ENCODE measurements at places on chromosomes 13 and 19.
A peak's percentile ranks its signal among the peaks of the same experiment; 100 is the strongest.

DNA sequence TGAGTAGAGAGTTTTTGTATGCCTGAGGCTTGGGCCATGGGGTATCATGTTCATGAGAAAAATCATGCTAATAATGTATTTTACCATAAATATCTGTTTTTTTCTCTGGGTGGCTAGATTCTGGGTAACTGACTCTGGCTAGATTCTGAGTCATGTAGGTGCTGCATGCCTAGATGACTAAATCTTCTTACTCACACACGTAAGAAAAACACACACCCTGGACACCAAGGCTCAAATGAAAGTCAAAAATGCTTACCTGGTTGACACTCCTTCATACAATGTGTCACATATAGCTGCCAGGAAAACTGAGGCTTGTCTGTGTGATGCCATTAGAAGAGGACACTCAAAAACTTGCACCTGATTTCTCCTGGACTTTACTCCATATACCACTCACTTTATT is 597.4 kb upstream of the SLITRK1 start:
- DNase-seq = no peak

GRCh38 chr19:290372-291005 is 714 bp downstream of the PLPP2 start:
- DNase-seq = peak; percentile 34

DNA sequence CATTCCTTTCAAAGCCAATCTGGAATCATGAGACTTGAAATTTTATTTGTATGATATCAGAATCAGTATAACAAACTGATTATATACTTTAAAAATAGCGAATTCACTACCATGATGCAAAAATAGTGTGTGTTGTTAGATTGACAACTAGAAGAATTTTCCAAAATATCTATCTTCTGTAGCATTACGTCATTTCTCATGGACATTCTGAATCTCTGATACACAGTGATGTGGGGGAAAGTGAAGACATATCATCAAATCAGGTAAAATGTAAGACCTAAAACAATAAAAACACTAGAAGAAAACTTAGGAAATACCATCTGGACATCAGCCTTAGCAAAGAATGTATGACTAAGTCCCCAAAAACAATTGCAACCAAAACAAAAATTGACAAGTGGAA is 1292.0 kb upstream of the PCDH9 start:
- DNase-seq = no peak

- no peak for DNase-seq
These were observed 26.3 kb upstream of the SPATA13 start for GRCh38 chr13:24134231-24134630.

GRCh38 chr13:42752731-42753130 is 28.7 kb upstream of the FAM216B start:
- DNase-seq = no peak

DNA sequence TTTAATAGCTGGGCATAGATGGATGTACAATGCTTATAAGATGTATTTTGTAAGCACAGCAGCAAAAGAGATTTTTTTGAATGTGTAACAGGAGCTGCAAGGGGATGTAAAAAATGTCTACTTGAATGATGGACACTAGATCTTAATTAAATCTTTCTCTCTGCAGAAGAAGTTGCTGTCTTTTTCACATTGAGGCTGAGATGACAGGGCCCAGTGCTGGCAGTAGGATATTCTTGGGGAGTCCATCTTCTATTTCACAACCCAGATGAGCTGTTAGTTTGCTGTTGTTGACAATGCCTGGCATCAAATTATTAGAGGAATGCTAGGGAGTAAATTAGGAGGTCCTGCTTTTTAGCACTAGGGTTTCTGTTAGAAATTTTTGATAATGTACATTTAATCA is 698.7 kb downstream of the SLITRK5 start:
- no peak for DNase-seq

DNA sequence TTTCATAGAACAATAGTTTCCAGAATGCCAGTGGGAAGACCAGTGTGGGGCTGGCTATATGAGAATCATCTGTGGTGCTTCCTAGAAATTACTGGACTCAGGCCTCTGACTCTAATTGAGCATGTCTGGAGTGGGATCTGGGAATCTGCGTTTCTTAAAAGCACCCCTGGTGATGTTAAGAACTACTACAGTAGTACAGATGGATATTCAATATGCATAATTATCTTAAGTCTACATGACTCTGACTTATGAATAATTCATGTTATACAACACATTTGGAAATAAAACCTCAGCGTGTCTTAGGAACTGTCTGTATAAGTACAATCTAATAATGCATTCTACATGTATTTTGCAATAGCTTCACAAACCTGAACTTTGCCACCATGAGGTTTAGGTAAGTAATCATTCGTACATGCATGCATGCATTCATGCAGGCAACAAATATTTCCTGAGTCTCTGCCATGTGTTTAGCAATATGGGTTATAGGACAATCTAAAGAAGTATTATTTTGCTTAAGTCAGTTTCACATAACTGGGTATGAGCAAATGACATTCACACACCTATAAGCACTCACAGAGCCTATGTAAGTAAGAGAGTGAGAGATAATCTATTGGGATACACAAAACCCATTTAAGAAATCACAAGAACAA is 62.0 kb downstream of the EPSTI1 start:
- no peak for DNase-seq

GRCh38 chr13:105247830-105248229 is 1287.6 kb downstream of the EFNB2 start:
- DNase-seq = no peak

DNA sequence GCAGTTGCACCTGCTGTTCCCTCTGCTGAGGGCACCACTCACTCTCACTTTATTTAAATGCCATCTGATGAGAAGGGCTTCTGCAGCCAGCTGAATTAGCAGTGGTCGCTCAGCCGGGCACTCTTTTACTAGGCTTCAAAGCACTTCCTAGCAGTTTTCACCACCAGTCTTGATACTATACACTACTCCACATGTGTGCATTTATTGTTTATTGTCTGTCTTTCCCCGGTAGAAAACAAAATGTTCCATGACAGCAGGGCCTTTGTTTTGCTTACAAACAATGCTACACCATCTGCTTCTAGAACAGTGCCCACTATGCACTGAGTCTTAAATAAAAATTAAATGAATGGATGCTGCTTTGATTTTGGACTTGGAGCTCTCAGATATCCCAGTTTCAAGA is 404.9 kb downstream of the FGF14 start:
- no peak for DNase-seq

DNA sequence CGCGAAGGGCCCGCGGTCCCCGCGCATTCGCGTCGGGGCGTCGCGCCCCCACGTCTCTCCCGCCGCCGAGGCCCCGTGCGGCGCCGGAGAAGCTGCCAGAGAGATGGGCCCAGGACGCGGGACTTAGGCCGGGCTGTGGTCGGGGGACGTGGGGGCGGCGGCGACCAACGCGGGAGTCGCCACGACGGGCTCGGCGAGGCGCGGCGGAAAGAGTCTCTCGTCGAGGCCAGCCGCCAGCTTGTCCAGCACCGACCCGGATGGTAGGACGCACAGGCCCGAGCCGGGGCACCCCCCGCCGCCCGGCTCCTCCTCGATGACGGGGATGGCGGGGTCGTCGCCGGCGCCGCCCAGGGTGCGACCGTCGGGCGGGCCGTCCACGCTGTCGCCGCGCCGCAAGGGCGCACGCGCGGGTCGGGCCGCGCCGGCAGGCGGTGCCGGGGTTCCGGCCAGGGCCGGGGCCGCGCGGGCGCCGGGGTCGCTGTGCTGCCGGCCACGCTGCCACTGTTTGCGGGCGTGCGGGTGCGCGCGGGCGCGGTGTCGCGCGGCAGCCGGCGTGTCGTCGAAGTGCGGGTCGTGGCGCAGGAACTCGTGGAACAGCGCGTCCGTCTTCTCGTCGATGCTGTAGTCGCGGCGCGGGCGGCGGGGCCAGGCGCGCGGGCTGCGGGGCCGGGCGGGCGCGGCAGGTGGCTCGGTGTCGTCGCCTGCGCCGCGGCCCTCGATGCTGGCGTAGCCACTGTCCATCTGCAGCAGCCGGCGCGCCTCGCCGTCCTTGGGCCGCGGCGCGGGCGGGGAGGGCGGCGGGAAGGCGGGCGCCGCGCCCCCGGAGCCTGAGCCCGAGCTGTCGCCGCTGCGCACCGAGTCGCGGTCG is 8.5 kb downstream of the CBARP start:
- no peak for DNase-seq

GRCh38 chr13:98845742-98846141 is 93.3 kb upstream of the SLC15A1 start:
- DNase-seq = no peak

GRCh38 chr13:64066711-64067110 is 2651.1 kb upstream of the PCDH20 start:
- DNase-seq = no peak

DNA sequence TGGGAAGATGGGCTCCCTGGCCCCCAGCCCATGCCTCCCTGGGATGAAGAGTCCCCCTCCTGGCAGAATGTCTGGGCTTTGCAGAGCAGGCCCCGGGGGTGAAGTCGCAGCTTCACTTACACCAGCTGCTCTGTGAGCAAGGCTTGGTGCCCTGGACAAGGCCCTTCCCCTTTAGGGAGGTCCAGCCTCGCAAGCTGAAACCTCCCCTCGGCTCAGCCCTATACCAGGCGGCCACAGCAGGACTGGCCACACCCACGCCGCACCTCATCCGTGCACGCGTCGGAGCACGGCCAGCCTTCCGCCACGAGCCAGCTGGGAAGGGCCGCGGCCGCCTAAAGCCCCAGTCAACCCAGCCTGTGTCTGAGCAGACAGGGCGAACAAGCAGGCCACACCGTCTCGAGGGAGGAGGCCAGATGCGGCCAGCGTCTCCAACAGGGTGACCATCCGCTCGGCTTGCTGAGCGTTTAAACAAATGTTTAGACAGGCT is 83.2 kb upstream of the MCF2L start:
- DNase-seq = no peak

GRCh38 chr13:91572944-91573598 is 174.7 kb downstream of the GPC5 start:
- DNase-seq = no peak

DNA sequence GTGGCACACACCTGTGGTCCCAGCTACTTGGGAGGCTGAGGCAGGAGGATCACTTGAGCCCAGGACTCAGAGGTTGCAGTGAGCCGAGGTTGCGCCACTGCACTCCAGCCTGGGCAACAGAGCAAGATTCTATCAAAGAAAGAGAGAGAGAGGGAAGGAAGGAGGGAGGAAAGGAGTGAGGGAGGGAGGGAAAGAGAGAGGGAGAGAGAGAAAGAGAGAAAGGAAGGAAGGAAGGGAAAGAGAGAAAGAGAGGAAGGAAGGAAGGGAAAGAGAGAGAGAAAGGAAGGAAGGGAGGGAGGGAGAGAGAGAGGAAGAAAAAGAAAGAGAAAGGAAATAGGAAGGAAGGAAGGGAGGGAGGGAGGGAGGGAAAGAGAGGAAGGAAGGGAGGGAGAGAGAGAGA is 12.4 kb downstream of the NRTN start:
- no peak for DNase-seq

GRCh38 chr19:24071078-24071477 is 15.9 kb upstream of the ZNF254 start:
- no peak for DNase-seq

GRCh38 chr13:113061796-113062425 is 43.7 kb upstream of the F7 start:
- DNase-seq = no peak

DNA sequence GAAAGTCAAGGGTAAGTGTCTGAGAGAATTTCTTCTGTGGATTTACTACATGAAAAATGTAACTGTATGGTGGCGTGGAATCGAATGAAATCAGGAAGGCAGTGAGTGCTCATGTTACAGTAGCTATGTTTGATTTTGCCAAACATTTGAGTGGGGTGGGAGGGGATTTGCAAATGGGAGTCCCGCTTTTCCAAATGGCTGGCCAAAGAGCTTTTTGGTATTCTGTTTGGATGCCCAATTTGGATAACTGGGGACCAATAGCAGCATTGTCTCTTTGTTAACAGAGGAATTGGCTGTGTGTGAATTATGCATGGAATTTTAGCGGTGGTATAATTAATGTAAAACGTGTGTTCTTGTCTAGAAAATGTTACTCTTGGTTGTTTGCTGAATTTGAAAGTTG is 17.8 kb downstream of the HNRNPM start:
- DNase-seq = no peak

- DNase-seq = no peak
These were observed 43.3 kb downstream of the ZNF93 start for GRCh38 chr19:19943848-19944582.

DNA sequence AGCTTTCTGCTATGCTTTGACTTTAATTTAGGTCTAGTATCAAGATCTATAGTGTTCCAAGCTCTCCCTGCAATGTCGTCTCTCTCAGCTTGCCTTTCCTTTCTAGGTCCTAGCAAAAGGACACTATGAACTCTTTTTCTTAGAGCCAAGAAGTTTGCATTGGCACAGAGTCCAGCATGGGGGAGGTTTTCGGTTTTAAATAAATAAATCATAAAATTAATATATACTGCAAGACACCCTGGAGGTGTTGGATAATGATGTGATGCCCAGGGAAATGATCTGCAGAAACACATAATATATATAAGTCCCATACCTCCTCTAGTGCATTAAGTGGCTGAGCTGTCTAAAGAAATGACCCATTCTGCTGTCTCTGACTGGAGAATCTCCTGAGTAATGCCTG is 316.4 kb upstream of the MAB21L1 start:
- no peak for DNase-seq

DNA sequence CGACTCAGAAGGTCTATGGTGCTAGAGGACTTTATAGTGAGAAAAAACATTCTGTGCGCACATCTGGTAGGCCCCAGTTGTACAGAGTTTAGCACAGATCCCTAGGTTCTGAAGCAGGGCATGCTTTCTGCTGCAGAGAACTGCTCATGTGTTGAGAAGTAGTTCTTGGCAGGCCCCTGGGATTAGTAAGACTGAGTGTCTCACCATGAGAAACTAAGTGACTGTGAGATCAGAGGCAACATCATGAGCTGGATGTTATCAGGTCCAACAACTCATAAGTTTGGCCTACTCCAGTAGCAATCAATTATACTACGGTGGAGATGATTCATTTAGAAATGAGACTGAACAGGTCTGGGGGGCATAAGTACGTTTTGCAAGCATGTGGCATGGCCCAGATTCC is 507.4 kb upstream of the KLF12 start:
- no peak for DNase-seq

DNA sequence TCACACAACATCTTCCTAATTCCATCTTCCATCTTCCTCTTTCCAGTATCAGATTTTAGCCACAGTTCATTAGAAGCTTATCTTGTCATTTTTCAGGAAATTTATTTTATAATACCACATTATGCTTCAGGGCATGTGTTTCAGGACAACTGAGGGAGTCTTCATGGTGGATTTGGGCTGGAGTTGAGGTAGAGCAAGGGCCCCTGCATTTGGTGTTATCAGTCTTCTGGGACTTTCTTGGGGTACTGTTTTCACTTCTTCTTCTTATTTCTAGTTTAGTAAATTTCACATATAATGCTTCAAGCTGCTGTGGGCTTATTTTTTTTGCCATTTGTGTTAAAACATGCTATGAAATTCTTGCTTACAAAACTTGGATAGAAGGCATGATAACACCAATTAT is 188.7 kb downstream of the LHFPL6 start:
- no peak for DNase-seq

GRCh38 chr19:16325161-16325527 is 518 bp downstream of the KLF2 start:
- no peak for DNase-seq

- no peak for DNase-seq
These were observed 103.7 kb upstream of the VSTM2B start for GRCh38 chr19:29422047-29422446.
